ENCODE measurements at places on chromosomes 1 and 21. TPM values are rescaled to one million over a fixed set of nuclear protein-coding genes. Genes with fewer than 3 reads are reported as not detected.

Gene CLCA4
- total RNA-seq, result not detected

Gene CFHR3
- total RNA-seq, result 0.39 TPM

Gene CYP4A22
- 0.42 TPM for total RNA-seq

Gene NKAIN1
- not detected for total RNA-seq

Gene PCSK9
- 0.26 TPM for total RNA-seq

GRCh38 chr1:114122941-114123618 lies 30.6 kb downstream of the SYT6 start:
- DNase-seq, result no peak

GRCh38 chr1:82401116-82401515 lies 600.4 kb downstream of the ADGRL2 start:
- no peak for DNase-seq

DNA sequence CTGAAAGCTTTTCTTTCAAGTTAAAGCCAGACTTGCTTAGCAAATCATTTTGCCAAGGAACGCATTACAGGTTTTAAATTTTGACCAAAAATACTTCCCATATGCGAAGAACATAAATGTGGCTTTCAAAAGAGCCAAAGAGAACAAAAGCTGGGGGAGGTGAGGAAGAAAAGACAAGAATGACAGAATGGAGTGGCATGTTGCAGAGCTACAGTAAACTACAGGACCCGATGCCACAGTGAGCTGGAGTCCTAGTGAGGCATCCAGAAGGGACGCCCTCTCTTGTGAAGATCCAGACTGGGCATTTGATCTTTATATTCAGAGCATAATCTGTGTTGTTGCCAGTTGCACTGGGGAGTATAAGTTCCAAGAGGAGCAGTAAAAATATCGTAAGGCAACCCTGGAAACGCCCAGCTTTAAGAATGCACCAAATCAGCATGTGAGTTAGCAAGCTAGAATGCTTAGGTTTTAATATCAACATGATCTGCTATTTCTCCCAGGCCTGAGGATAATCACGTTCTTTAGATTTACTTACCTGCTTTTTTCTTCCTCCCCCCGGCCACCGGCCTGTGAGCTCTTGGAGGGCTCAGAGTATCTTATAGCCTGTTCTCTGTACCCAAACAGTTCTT lies 48.4 kb upstream of the HOOK1 start:
- DNase-seq, result no peak

DNA sequence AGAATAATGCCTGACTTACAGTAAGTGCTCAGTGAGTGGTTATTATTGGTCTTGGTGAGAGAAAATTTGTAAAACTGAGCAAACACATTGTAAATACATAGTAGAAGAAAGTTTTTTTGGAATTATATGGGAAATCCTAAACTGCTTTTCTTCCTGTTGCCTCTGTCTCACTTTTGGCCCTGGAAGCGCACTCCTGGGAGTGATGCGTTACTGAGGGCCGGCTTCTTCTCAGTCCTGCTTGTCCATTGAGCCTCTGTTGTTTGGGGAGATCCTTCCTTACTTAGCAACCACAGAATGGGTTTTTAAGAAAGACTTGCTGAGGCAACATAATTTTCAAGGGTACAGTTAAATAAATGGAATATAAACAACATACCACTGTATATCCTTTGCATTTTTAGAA lies 166.0 kb downstream of the EDEM3 start:
- no peak for DNase-seq

DNA sequence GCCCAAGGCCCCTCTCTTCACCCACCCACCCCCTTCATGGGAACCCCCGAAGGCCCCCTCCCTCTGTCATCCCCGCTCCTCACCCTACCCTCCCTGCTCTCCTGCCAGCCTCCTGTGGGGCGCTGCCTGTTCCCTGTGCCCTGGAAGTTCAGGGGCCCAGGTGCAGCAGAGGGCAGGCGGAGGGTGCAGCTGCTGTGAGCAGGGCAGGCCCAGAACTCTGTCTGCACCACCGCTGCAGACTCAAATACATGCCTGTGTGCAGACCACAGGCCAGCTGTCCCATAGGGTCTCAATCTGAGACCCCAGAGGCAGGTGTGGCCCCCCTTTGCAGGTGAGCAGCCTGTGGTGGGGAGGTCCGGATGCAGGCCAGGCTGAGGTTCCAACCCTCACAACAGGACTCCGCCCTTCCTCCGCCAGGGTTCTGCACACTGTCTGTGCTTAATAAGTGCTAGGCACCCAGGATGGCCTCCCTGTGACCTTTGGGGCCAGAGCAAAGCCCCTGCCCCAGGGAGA lies 62.5 kb downstream of the WNT9A start:
- DNase-seq, result peak; percentile 80

DNA sequence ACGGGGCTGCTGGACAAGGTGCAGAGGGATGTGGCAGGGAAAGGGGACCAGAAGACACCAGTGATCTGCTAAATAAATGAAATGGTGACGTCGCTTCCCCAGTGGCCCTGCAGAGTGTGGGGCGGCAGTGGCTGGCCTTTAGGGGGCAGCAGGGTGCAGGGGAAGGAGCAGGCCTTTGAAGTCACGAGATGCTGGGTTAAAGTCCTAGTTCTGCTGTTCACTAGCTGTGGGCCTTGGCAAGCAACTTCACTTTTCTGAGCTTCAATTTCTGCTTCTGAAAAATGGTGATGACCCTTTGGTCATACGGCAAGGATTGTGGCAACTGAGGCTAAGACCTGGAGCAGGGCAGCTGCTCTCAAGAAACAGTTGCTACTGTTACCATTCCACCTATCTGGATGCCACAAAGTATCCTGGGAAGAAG lies 9.2 kb upstream of the GALE start:
- DNase-seq, result no peak

DNA sequence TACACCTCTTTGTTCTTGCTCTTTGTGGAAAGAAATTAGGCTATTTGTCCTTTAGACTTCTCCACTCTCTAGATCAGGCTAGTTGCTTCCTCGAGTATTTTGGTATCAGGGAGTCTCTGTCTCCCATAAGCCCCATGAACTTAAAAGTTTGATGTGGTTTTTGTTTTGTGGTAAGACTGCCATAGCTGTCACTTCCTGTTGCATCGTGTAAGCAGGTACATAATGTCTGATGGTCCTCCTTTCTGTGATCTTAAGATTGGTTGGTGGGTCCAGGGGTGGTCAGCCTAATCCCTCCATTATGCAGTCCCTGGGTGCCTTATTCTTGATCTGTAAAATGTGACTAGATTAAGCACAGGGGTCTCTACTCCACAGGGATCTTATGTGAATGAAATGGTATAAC lies 23.1 kb downstream of the CD53 start:
- DNase-seq, result no peak

Data from mesenteric fat pad (tissue), 1 donor.